ENCODE measurements at places on chromosomes 1 and 21.

DNA sequence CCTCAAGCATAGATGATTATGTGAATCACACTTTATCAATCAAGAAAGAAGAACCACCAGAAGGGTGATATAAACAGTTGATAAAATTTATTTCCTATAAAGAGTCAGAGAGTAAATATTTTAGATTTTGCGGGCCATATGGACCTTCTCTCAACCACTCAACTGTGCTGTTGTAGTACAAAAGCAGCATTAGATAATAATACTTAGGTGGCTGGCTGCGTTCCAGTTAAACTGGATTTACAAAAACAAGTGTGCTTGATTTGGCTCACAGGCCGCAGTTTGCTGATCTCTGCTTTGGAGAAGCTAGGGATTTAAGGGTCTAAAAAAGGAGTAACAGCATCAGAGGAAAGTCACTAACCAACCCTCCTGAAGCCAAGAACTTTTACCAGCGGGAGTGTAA lies 1406.0 kb downstream of the KCNT2 start:
- no peak for DNase-seq

- no peak for DNase-seq
Observed at GRCh38 chr1:244066954-244067716, 16.1 kb downstream of the ZBTB18 start.

GRCh38 chr1:109765896-109766615 lies 2.3 kb upstream of the EPS8L3 start:
- no peak for DNase-seq

DNA sequence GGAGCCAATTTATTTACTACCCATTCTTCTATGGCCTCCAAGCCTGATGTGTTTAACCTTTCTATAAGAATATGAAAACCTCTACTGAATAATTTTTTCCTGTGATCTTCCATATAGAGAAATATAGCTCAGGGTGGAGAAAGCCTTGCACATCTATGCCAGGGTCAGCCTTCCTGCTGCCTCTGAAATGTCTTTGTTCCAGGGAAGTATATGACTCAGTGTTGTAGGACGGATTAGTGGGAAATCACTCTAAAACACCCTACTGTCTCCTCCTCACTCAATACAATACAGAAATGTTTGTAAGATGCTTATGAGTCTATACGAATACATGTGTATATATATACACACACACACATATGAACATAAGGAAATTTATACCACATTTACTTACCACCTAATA lies 1044.9 kb downstream of the BRINP3 start:
- no peak for DNase-seq

DNA sequence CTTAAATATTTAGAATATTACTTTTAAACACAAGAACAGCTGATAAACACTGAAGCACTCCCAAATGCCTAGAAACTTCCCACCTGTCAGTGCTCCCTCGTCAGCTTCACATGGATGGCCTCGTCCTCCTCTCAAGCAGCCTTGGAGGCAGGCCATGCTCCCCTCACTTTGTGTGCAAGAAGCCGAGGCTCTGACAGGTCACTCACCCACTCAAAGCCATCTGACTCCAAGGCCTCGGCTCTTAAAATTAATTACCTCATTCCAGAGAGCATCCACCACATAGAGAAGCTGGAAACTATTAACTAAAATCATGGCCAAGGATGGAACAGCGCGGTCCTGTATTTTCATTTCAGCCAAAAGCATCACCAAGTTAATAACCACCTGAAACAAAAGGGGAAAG lies 17.8 kb downstream of the LBR start:
- no peak for DNase-seq

- DNase-seq: no peak
Observed at GRCh38 chr1:26693599-26694572, 1.9 kb upstream of the ARID1A start.

DNA sequence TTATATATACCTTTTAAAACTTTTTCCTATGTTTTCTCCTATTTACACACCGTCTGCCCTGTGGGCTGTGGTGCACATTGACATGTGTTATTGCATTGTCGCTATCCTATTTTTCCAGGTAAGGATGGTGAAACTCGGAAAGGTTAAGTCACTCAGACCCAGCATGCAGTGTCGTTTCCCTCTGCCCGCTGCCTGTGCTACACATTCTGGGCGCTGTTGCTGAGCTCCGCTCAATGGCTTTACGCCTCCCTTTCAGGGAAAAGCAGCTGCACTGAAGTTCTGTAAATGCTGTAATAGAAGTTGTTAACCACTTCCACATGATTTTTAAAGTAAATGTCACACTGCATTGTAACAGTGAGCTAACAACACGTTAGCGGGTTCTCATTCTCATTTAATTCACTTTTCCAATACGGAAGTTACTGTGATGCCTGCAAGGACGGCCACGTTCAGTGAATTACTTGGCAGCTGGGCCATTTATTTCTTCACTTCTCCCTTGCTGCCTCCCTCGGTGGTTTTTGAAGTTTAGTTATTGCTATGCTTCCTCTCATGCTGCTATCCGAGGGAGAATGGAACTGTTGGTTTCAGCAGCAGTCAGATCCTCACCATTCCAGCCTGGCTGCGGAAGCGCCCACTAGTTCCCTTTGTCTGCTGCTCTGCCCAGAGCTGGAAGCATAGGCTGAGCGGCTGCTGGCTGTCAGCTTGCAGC lies 288.7 kb downstream of the SPATA17 start:
- DNase-seq: no peak

DNA sequence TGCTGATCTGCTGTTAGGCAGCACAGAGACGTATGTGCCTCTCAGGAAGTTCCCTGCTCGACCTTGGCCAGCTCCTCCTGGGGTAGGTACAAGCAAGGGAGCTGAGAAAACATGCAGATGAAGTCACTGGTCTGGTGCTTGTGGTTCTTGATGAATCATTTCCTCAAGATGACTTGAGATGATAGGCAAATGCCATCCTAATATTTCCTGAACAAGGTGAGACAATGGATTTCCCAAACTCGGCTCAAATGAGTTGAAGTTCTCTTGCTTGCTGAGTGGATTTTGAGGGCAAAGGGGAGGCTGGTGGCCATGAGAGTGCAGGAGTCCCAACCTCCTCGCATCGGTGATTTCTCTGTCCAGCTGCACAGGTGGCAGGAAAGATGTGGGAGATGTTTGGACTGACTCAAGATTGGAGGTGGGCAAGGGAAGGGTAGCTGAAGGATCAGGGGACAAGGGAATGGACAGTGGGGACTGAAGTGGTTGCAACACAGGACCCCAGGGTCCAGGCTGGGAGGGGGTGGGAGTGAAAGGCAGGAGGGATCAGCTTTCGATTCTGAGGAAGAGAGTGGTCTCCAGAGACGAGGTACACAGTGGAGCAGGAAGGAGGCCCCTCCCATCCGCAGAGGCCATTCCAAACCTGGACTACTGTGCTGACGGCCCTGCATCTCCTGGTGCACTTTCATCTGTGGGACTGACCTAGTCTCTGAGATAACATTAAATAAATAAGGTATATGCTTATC lies 63.9 kb downstream of the CAPN2 start:
- DNase-seq: peak; percentile 42

DNA sequence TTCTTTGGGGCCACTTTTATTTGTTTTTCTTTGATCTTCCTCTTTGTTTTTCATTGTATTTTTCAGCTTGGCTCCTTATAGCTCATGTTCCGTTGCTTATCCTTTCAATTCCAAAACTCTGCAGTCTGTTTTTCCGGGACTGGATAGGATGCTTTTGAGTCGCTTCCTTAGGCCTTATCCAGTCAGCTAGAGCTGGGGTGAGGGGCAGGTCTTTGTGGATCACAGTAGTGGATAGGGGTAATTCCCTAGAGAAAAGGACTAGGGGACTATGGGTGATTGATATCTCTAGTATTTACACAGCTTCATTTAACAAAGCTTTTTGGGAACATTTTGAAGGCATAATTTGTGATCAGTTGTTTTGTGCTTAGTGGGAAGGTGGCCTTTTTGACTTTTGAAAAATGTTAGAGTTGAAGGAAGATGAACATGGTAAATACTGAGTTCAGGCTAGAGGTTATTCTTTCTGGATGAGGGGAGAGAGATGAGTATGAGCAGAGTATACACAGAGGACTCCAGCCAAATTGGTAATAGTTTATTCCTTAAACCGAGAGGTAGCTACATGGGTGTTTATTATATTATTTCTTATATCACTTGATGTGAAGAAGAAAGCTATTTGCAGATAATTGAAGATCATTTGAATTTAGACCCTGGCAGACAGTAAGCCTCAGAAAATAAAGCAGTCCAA lies 22.5 kb downstream of the CEP350 start:
- DNase-seq: no peak

GRCh38 chr1:244945109-244945671 lies 80.8 kb upstream of the HNRNPU start:
- no peak for DNase-seq

GRCh38 chr21:44574457-44575306 lies 1.2 kb downstream of the KRTAP10-4 start:
- no peak for DNase-seq

DNA sequence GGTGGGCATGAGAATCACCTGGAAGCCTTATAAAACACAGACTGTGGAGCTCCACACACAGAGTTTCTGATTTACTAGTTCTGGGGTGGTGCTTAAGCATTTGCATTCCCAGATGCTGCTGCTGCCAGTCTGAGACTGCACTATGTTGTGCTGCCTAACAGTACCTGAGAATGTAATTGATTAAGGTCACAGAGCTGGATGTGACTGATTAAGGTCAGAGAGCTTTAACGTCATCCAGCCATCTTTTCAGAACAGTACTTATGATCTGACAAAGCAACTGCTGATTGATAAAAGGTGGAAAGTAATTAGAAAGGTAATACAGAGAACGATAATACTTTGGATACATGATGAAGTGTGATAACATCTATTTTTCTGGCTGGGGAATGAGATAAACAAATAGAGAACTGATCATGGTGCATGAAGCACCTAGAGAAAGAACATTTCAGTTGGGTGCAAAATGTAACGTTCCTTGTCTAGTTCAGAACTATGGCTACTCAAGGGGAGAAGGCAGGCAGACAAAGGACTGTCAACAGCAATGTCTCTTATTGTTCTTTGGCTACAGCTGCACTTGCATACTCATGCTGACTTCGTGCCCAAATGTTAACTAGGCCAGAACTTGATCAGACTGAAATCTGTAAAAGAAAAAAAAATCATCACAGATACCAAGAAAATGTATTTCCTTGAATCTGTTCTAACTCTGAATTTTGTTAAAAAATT lies 3.7 kb upstream of the UCK2 start:
- no peak for DNase-seq

- DNase-seq: no peak
Observed at GRCh38 chr1:206013026-206013795, 10.0 kb upstream of the RAB7B start.

GRCh38 chr1:221823149-221823548 lies 81.3 kb upstream of the DUSP10 start:
- no peak for DNase-seq
